SHP77 (cell line): ENCODE measurements at places on chromosomes 1 and 21.

DNA sequence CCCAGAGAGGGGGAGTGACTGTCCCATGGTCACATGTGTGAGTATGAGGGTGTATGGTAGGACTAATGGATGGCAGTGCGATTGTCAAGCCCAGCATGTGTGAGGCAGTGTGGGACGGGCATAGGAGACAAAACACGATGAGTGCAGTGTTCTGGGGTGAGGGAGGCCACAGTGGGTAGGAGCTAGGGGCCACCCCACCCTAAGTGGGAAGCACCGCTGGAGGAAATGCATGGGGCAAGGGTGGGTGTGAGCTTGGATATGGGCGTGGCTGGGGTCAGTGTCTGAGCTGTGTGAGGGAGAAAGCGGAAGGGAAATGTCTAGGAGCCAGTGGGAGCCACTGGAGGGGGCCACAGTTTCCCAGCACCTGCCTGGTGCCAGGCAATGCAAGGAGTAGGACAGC lies 56.5 kb downstream of the FOXO6 start:
- no peak for DNase-seq

DNA sequence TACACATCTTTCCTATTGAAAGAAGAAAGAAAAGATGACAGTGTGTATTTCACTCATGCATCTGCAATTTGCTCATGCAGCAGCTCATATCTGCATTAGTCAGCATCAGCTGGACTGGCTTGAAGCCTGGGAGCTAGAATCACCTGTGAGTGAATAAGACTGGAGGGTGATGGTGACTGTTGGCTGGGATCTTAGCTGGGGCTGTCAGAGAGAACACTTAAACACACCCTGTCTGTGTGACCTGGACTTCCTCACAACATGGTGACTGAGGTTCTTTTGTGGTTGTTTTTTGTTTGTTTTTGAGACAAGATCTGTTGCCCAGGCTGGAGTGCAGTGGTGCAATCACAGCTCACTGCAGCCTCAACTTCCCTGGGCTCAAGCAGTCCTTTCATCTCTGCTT lies 24.9 kb downstream of the KLHDC7A start:
- no peak for DNase-seq

DNA sequence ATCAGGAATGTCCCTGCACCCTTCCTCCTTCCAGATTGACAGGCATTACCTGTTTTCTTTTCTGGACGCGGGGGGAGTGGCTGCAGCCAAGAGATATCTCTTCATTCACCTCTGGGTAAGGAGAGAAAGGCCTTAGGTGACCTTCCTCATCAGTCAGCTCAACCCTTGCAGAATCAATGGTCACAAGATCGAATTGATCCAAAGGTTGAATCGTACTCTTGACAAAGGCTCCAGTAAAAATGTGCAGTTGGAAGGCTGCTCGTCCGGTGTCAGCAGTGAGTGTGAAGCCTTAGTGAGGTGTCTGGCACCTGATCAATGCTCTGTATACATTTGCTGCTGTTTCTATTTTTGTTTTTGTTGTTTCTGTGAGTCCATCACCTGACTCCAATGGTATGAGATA lies 282.6 kb upstream of the AJAP1 start:
- DNase-seq = no peak

- DNase-seq = no peak
These were observed 2.5 kb upstream of the DHRS3 start for GRCh38 chr1:12620488-12620865.

GRCh38 chr1:243490748-243491686 lies 235.2 kb downstream of the SDCCAG8 start:
- no peak for DNase-seq

DNA sequence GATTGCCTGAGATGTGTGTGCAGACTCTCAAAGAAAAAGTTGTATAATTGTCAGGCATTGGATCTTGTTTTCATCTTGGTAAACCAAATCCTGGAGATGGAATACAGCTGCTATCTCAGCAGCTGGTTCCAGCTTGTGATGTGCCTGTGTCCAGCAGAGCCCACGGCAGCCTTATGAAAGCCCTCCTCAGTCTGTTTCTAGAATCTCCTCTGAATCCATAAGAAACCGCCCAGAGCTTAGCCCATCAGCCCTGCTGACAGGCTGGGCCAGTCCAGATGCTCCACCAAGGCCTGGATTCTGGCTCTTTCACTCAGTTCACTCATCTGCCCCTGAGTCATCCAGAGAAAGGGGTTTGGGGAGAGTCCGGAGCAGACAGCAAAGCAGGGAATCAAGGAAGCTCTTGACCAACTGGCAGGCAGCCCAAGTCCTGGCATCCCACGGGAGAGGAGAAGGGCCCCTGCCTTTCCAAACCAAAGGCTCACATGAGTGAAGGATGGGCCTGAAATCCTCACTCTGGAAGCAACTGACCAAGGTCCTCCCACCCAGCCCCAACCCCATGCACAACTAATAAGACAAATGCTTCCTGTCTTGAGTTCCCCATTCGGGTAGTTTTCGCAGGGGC lies 45.7 kb downstream of the NAV1 start:
- DNase-seq = no peak

GRCh38 chr1:60151311-60151710 lies 77.7 kb upstream of the C1orf87 start:
- no peak for DNase-seq

- no peak for DNase-seq
These were observed 9.8 kb downstream of the MX2 start for GRCh38 chr21:41371685-41372030.

DNA sequence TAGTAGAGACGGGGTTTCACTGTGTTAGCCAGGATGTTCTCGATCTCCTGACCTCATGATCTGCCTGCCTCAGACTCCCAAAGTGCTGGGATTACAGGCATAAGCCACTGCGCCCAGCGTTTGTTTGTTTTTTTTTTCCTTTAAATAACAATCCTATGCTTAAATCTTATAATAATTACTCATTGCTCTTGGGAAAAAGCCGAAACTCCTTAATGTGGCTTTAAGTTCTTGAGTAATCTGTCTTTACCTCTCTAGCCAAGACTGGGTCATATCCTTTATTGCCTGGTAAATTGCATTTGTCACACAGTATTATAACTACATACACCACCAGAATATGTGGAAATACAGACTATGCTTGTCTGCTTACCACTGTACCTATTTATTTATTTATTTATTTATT lies 97.1 kb downstream of the MACF1 start:
- no peak for DNase-seq

GRCh38 chr1:179883745-179884138 lies 1.7 kb downstream of the TOR1AIP1 start:
- no peak for DNase-seq

GRCh38 chr1:28259252-28259933 lies at the start of gene SESN2:
Gene SESN2 (plus strand): TSS chr1:28259518. CDS start chr1:28259848, 330 bp downstream.
- DNase-seq = peak; percentile 96

GRCh38 chr1:75612976-75613375 lies 2.1 kb upstream of the SLC44A5 start:
- no peak for DNase-seq

GRCh38 chr1:17397910-17398695 lies 26.1 kb downstream of the PADI6 start:
- DNase-seq = no peak

- DNase-seq = no peak
These were observed 56.2 kb downstream of the ALG6 start for GRCh38 chr1:63423649-63424048.

- no peak for DNase-seq
These were observed 4.6 kb downstream of the LRP8 start for GRCh38 chr1:53323316-53323715.

DNA sequence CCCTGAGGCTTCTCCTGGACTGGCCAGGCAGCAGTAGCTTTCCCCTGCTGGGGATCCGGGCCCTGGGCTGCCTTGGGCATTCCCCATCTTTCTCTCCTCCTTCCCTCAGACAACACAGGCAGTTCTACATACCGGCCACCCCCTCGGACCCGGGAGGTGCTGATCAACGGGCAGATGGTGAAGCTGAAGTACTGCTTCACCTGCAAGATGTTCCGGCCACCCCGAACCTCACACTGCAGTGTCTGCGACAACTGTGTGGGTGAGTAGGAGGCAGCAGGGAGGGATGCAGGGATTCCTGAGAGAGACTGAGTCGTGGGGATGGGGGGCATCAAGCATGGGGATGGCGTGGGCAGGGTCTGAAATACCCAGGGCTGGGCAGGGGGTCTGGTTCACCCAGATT lies 14.4 kb upstream of the SFN start:
- DNase-seq = no peak

DNA sequence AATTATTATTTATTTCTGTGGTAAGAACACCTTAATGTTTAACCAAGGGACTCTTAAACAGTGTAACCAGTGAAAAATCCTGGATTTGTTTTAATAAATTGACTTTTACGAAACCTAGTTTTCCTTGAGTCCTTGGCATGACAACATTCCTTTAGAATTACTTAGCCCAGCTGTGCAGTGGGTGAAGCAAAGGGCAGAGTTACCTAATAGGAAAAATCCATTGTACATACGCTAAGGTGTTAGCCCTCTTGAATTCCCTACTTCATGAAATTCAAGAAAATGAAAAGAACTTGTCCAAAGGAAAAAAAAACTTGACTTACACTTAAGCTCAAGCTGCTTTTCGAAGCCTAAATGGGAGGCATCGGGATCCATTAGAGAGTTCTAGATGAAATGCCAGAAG lies 852.0 kb upstream of the ADAMTS5 start:
- DNase-seq = no peak

DNA sequence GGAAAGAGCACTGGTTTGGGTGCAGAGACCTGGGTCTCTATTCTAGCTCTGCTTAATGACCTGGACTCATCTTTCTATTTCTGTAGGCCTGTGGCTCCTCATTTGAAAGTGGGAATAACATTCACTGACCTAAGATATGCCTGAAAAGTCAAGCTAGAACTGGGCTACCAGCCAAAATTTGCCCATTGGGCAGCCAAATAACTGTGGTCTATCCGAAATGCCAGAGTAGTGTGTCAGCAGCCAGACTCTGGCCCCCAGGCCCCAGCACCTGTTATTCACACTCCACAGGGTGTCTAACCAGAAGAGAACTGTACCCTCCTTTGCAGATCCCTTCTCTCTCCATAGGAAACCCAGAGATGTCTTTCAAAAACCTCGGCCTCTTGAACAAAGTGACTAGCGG lies 12.6 kb downstream of the DAB1 start:
- no peak for DNase-seq

DNA sequence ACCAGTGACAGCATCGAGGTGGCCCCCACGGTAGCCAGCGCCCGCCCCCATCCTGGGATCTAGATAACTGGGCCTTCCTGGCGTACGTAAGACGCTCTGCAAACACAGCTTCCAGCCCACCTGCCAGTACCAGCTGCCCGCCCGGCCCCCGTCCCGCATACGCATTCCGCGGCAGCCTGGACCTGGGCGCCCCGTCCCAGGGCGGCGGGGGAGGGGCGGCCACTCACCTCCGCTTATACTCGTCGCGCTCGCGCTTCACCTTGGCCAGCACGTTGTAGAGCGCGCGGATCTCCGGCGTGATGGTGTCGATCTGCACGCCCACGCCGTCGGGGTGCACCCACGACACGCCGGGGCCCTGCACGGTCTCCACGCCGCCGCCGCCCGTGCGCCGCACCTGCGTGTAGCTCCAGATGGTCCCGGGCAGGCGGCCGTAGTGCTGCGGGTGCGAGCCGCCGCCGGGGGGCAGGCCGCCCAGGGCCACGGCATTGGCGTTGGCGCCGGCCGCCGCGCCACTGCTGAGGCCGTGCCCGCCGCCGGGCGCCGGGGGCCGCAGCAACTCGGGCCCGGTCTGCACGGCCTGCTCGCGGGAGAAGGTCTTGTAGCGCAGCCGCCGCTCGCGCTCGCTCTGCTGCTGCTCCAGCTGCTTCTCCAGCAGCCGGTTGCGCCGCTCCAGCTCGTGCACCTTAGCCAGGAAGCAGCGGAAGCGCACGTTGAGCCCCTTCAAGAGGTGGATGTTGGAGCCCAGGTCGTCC lies 859 bp downstream of the IFFO2 start:
- DNase-seq = peak; percentile 25

GRCh38 chr1:201639391-201639790 lies 100.5 kb downstream of the NAV1 start:
- no peak for DNase-seq

DNA sequence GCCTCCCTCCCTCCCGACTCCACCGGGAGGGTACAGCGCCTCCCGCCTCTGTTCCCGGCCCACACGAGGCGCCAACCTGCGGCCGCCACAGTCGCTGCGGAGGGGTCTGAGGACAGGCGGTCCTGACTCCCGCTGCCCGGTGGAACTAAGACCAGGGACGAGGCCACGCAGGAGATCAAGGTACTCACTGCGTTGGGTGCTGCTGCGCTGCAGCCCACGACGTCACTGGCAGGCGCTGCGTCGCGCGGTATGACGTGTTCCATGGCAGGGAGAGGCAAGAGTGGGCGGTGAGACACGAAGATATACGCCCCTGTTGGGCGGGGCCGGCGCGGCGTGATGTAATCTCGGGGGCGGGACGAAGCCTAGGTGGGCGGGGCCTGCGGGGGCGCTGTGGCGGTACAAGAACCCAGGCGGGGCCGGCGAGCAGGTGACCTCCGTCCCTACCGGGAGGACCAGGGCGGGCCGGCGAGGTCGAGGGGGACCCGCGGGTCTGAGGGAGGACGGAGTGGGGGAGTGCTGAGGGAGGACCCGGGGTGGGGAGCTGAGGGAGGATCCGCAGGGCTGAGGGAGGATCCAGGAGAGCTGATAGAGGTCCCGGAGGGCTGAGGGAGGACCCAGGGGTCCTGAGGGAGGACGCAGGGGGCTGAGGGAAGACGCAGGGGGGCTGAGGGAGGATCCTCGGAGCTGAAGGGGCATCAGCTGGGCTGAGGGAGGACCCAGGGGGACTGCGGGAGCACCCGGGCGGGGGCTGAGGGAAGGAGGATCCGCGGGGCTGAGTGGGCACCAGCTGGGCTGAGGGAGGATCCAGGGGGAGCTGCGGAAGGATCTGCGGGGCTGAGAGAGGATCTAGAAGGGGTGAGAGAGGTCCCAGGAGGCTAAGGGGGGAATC lies at the start of gene MRPL55:
Gene MRPL55 (minus strand): TSS at position 227 of the 889 bp plus-strand sequence. CDS start 1,039 bp downstream, outside the sequence.
- DNase-seq = peak; percentile 88

DNA sequence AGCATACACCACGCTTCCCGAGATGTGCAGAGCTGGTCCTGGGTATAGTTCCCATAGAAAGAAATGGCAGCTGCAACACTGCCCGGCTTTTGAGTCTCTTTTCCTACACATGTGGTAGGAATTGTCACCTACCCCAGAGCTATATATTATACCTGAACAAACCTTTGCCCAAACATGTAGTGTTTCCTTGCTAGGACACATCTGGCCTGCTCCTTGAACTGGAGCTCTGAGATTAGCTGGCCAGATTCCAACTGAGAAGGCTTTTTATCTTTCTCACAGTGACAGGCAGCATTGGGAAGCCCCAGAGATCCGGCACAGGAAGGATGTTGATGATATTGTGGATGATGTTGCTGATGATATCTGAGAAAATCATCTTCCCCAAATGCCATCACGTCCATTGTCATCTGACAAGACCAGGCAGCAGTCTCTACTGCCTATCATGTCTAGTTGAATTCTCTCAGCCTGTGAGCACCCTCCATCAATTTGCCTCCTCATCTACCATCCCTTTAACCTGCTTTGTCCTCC lies 115.0 kb upstream of the SMYD2 start:
- DNase-seq = no peak
